ENCODE measurements at places on chromosomes 5 and 9. TPM values are rescaled to one million over a fixed set of nuclear protein-coding genes. Genes with fewer than 3 reads are reported as not detected.

DNA sequence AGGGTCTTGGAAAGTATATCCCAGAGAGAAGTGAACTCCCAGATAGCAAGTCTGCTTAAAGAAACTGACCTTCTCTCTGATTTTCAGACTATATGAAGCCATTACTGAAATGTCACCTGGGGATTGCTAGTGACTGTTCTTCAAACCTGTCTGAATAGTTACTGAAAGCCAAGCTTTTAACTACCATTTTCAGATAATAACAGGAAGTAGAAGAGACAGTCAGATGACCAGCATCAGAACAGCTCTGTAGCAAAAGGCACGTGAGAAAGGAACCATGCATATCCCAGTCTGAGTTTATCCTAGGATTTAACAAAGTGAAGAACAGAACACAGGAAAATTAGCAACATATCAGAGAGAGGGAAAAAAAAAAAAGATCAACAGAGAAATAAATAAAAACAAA lies 74.9 kb upstream of the SELENOP start:
- H3K4me3 ChIP-seq, result no peak overlapping the region
- H3K27ac ChIP-seq, result no peak overlapping the region
- H3K27me3 ChIP-seq, result no peaks in the 10 kb centered on the region
- DNase-seq, result no peak
- H3K4me1 ChIP-seq, result no peaks in the 10 kb centered on the region
- no peaks in the 10 kb centered on the region for H3K36me3 ChIP-seq

DNA sequence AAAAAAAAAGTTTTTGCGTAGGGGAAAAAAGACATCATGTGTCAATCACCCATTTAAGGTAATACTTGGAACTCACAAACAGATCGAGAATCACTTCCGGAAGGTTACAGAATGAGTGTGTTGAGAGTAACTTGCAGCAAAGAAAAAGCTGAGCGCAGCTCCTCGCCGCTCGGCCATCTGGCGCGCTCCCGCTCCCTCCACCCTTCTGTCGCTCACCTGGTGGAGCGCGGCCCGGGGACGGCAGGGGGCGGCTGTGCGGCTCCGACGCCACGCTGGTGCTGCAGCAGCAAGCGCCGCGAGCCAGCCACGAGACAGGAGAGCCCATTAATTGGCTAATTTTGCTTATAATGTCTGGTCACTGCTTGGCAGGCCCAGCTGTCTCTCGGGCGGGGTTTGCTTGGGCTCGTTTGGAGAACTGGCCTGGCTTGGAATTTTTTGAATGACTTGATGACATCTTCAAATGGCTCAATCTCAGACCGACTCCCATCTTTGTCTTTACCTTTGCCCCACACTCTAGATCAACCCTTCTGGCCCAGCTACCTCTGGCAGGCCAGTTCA lies 601.8 kb downstream of the CCDC171 start:
- H3K27me3 ChIP-seq, result no peaks in the 10 kb centered on the region
- no peak overlapping the region for H3K27ac ChIP-seq
- no peaks in the 10 kb centered on the region for H3K4me1 ChIP-seq
- no peak for DNase-seq
- no peaks in the 10 kb centered on the region for H3K36me3 ChIP-seq
- no peak overlapping the region for H3K4me3 ChIP-seq

DNA sequence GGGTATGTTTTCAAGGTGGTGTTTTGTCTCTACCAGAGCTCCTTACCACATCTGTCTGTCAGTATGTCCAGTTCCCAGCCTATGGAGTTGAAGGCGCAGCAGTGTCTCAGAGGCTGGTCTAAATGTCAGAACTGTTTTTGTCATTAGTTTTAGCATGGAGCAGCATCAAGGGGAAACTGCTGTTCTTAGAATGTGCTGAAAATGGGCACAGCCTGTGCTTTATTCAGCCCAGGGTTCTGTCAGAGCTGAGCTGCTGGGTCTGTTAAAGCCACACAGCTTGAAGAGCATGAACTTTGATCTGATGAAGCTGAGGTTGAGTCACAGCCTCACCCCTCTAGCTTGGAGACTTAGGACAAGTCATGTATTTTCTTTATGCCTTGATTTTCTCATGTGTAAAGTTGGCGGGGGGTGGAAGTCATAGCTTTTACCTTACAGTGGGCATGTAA lies 71.9 kb downstream of the RALGPS1 start:
- peak overlapping the region; percentile 37 for H3K4me3 ChIP-seq
- DNase-seq, result no peak
- H3K4me1 ChIP-seq, result peaks cover 72% of the 10 kb centered on the region
- peak overlapping the region; percentile 7 for H3K27ac ChIP-seq
- peaks cover 19% of the 10 kb centered on the region for H3K27me3 ChIP-seq

- H3K36me3 ChIP-seq, result no peaks in the 10 kb centered on the region
- H3K27ac ChIP-seq, result no peak overlapping the region
- H3K4me3 ChIP-seq, result no peak overlapping the region
- no peak for DNase-seq
Measured at GRCh38 chr9:18343784-18344183, 130.2 kb upstream of the ADAMTSL1 start.

GRCh38 chr5:2841208-2841607 lies 89.7 kb upstream of the IRX2 start:
- H3K4me3 ChIP-seq, result no peak overlapping the region
- no peaks in the 10 kb centered on the region for H3K36me3 ChIP-seq
- H3K27me3 ChIP-seq, result no peaks in the 10 kb centered on the region
- no peaks in the 10 kb centered on the region for H3K4me1 ChIP-seq

Gene APBB3
- 17.0 TPM for total RNA-seq

DNA sequence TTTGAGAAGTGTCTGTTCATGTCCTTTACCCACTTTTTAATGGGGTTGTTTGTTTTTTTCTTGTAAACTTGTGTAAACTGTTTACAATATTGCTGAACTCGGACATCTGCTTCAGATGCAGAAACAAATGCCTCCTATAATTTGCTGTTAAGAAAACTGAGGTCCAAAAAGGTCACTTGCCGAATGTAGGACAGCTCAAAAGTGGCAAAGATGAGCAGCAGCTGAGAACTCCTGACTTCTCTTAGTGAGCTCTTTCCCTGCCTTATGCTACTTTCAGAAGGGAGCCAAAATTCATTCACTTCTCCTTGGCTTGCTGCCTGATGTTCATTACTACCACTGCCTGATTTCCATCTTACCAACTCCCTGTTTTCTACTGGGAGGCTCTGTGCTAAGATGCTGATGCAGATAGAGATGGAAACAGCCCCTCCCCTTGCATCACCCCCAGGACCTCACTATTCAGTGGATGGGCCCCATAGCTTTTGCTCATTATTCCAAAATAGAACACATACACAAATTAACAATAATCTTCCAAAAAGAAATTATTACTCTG lies 60.1 kb downstream of the SEMA6A start:
- no peaks in the 10 kb centered on the region for H3K27me3 ChIP-seq
- DNase-seq, result no peak
- no peaks in the 10 kb centered on the region for H3K36me3 ChIP-seq
- H3K4me1 ChIP-seq, result no peaks in the 10 kb centered on the region

Gene PAEP
- not detected for total RNA-seq

DNA sequence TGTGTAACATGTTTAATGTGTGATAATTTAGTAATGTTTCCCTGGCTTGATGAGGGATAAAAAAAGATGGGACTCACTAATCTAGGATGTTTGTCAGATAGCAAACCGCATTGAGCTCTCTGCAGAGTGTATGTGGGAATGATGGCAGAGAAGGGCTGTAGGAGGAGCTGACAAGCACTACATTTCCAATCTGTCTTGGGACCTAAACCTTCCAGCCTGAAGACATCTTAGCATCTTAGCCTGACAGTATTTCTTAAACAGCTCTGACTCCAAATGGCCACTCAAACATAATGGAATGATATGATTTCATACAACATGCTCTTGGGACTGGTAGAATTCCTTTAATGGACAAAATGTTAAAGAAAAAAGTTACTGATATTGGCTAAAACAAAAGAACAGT lies 116.7 kb downstream of the PPP2R2B start:
- no peaks in the 10 kb centered on the region for H3K36me3 ChIP-seq
- H3K27ac ChIP-seq, result no peak overlapping the region
- H3K27me3 ChIP-seq, result no peaks in the 10 kb centered on the region
- peaks cover 22% of the 10 kb centered on the region for H3K4me1 ChIP-seq
- H3K4me3 ChIP-seq, result no peak overlapping the region
- no peak for DNase-seq

Gene MARCHF11
- not detected for total RNA-seq

DNA sequence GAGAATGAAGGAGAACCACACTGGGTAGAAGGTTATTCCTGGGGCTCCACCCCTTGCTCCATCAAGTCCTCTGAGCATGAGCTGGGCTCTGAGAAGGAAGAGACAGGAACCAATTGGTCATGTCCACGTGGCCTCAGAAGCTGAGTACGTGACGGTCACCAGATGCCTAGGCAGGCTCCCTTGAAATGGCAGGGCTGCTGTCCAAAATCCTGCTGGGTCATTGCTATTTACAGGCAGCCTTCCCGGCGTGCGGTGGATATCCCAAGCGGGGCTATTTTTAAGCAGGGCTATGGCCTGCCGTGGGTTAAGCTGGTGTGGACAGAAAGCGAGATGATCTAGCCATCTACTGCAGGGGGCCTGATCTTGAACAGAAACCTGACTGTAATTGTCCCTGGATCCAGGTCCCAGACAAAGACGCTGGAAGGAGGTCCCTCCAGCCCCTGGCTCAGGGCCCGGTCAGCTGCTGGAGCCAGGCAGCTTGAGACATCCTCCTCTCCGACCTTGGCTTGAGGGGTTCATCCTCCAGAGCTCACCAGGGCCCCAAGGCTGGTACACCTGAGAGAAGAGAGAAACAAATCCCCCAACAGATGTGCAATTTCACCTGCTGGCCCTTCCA lies 550 bp upstream of the CKMT2 start:
- H3K27ac ChIP-seq, result no peak overlapping the region
- no peak for DNase-seq
- H3K4me3 ChIP-seq, result no peak overlapping the region
- H3K36me3 ChIP-seq, result no peaks in the 10 kb centered on the region
- H3K4me1 ChIP-seq, result peaks cover 12% of the 10 kb centered on the region
- no peaks in the 10 kb centered on the region for H3K27me3 ChIP-seq

Gene F12
- 10.3 TPM for total RNA-seq

Gene SPEF2
- 5.3 TPM for total RNA-seq

All from CD8-positive, alpha-beta memory T cell (primary cell).